ENCODE measurements at places on chromosomes 7 and 10.
A peak's percentile ranks its signal among the peaks of the same experiment; 100 is the strongest.

DNA sequence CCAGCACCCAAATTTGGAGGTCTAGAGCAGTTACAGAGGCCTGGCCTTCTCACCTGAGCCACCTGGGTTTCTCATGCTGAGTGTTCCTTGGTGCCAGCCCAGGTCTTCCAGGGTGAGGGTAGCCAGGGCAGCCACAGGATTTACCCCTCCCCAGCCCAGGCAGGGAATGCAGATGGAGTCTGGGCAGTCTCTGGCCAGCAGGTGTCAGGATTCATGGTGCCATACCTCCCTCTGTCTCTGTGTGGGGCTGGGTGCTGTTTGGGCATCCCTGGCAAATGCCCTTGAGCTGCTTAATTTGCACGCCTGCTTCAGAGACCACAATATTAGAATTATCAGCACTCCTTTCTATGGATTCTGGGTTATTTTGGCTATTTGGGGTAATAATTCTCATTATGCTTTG is 246.7 kb downstream of the GFRA1 start:
- no peak for DNase-seq

DNA sequence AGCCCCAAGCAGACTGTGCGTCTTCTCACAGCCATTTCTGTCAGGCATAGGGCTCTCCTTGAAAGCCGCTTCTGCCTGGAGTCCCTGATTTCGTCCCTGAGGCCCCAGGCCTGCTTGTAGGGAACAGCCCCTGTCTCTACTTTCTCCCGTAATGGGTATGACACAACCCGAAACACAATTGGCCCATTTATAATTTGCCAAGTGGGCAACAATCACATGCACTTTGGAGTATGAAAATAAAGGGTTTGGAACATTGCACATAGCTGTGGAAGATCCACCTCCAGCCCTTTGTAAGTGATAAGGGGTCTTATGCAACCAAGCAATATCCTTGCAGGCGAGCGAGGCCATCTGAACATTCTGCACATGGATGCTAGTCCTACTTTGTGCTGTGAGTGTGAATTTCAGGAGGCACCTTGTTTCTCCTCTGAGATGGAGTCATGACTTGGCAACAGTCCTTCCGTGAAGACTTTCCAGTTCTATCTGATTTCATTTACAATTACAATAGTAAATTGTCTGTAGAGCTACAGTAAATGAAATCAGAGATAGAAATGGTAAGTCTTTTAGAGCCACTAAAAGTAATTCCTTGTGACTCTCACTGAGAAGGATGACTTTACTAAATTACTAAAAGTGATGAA is 141.5 kb downstream of the CUBN start:
- DNase-seq = no peak

DNA sequence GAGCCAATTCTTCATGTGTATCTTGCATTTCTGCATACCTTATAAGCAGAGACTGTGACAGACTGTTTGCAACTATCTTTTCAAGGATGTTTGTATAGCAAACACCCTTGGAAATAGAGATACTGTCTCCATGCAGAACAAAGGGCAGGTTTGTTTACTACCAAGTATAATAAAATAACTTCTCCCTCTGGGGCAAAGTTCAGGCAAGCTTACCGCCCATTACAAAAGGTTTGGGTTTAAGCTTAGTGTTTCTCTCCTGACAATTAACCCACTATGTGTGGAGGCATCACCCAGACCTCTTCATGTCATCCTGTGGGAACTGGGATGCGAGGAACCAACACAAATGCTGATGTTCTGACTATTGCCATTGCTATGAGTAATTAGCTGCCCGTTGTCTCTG is 479.1 kb upstream of the ZMIZ1 start:
- DNase-seq = no peak

- DNase-seq = no peak
Observed at GRCh38 chr7:129149511-129149910, 5.0 kb downstream of the TSPAN33 start.

DNA sequence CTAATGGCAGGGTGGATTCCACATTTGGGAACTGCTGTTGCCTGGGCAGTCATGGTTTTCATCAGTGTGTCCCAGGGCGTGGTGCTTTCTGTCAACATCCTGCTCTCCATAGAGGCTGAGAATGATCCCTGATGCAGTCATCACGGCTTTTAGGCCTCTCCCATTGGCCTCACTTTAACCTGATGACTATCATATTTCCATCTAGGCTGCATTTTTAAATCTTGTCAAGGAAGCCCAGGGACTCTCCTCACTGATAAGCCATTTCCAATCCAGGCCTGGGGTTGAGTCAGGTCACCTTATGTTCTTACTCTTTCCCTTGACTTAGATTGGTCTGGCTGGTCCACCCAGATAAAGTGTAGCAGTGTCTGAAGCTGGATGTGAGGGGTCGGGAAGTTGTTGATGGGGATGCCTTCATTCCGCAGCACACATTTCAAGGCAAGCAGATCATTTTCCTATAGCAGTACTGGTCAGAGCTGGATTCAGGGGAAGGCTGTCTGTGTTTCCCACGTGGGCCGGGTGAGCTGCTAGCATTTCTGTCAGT is 177.0 kb downstream of the AUTS2 start:
- no peak for DNase-seq

GRCh38 chr7:108211382-108212201 is 81.4 kb upstream of the LAMB4 start:
- no peak for DNase-seq

DNA sequence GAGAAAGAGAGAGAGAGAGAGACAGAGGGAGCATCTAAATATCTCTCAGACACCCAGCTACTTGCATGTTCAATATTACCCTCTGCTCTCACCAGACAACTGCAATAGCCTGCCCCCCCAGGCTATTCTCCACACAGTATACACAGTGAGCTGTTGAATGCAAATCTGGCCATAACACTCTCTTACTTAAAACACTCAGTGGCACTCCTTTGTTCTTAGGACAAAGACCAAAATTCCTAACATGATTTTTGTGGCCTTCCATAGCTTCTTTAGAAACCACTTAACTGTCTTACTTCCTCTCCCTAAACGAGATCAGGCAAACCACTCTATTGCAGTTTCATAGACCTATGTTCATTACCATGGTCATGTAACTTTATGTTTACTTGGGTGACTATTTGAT is 903.6 kb upstream of the AUTS2 start:
- no peak for DNase-seq

- DNase-seq = no peak
Observed at GRCh38 chr10:89002226-89002978, 11.8 kb downstream of the FAS start.

DNA sequence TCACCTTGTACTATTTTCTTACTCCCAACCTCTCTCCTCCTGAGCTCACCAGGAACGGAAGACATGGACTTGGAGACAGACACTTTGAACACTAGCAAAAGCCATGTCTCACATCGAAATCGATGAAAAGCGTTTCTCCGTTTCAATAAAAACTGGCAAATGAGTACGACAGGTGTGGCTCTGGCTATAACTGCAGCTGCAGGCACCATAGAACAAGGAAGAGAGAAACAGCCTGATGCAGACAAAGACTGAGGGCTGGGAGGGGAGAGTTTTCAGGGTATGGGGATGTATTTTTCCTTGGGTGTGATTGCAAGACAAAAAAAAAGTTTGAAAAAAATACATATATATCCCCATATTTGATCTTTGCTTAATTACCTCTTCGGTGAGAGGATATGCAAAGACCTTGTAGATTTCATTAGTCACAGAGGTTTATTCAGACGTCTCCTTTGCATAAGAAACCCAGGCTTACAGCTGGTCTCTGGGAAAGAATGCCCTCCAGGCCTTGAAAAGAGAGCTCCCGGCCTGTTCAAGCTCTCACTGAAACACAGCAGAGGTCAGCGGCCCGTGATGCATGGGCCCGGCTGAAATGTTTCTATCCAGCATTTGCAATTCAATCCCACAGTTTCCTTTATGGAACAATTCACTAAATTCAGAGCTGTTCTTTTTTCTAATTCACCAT is 63.1 kb downstream of the TLL2 start:
- no peak for DNase-seq

GRCh38 chr10:132475086-132475485 is 62.5 kb upstream of the INPP5A start:
- DNase-seq = no peak

GRCh38 chr10:104711302-104711721 is 70.2 kb downstream of the SORCS3 start:
- no peak for DNase-seq

DNA sequence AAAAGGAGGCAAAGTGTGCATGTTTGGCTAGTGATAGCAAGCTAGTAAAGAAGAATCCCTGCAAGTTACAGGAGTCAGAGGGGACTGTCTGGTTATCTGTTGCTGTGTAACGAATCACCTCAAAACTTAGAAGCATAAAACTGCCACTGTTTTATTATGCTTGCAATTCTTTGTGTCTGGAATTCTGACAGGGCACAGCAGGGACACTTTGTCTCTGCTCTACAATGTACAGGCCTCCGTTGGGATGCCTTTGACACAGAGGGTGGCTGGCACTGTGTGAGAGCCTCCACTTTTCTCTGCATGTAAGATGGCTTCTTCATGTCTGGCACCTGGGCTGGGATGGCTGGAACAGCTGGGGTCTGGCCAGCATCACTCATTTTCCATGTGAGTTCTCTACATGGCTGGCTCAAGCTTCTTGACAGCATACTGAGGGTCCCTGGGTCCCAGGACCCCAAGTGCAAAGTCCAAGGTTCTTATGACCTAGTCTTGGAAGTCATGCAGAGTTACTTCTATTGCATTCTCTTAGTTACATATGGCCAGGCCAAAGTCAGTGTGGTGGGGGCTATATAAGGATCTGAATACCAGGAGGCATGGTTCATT is 276.9 kb downstream of the RPS24 start:
- no peak for DNase-seq

DNA sequence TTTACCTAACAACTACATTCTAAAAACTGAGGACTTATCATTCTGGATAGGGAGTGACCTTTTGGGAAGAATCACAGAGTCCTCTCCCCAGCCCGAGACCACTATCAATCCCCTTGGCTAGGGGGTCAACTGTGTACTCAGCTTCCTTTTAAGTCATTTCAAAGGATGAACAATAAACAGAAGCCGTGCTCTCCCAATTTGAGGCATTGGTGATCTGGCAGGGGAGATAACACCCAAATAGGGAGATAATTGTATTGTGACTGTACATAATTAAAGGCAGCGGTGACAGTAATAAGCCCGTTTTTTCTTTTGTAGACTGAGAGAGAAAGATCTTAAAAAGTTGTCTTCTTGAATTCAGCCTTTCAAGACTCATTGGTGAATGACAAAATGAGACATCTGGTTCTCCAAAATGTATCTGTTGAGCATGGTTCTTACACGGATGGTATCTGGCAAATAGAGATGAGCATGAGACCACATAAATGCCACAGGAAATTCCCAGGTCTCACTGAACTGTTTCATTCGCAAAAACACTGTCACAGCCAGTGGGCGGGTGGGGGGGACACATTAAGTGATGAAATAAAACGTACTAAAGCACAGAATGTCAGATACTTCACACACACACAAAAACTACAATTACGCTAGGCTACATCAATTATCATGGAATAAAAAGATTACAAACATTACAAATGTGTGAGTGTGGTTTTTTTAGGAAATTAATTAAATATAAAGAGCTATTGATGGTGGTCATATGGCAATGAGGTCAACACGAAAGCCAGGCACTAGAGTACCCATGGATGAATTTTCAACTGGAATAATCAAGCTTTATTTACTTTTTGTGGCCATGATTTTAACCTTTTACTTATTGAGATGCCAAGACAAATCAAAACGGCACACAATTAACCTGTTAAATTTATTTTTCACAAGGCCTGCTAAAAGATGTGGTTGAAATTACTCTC is 108.4 kb downstream of the HIPK2 start:
- peak; percentile 40 for DNase-seq

- DNase-seq = no peak
Observed at GRCh38 chr10:58697691-58698090, 185.0 kb downstream of the BICC1 start.
